ENCODE measurements at places on chromosomes 2 and 18. TPM values are rescaled to one million over a fixed set of nuclear protein-coding genes. Genes with fewer than 3 reads are reported as not detected.
A peak's percentile ranks its signal among the peaks of the same experiment; 100 is the strongest.

The RAMP1 gene
- total RNA-seq, result 0.77 TPM

The GLB1L gene
- 4.8 TPM for total RNA-seq

The SLC9A4 gene
- total RNA-seq, result 0.10 TPM

GRCh38 chr18:77059294-77059916 lies 73.2 kb downstream of the MBP start:
- no peak overlapping the region for H3K4me3 ChIP-seq
- peaks cover 85% of the 10 kb centered on the region for H3K4me1 ChIP-seq
- H3K27me3 ChIP-seq, result no peaks in the 10 kb centered on the region
- peaks cover 25% of the 10 kb centered on the region for H3K36me3 ChIP-seq
- peak; percentile 57 for DNase-seq
- H3K27ac ChIP-seq, result peak overlapping the region; percentile 65

DNA sequence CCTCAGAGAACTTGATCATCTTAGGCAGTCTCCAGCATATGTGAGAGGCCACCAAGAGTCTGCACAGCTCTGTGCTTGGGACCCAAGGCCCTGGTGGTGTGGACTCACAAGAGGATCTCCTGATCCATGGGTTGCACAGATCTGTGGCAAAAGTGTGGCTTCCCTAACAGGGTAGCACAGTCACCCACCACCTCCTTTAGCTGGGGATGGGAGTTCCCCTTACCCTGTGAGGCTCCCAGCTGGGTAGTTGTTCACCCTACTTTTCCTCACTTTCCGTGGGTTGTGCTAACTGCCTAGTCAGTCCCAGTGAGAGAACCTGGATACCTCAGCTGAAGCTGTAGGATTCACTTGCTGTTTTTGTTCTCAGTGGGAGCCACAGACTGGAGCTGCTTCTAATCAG lies 123.7 kb downstream of the FTCDNL1 start:
- H3K27me3 ChIP-seq, result peaks cover 37% of the 10 kb centered on the region
- DNase-seq, result no peak
- no peak overlapping the region for H3K27ac ChIP-seq
- no peaks in the 10 kb centered on the region for H3K4me1 ChIP-seq

GRCh38 chr2:101704046-101704466 lies 6.5 kb downstream of the MAP4K4 start:
- H3K4me3 ChIP-seq, result peak overlapping the region; percentile 62
- H3K36me3 ChIP-seq, result peaks cover 10% of the 10 kb centered on the region
- H3K27me3 ChIP-seq, result no peaks in the 10 kb centered on the region
- DNase-seq, result peak; percentile 59

DNA sequence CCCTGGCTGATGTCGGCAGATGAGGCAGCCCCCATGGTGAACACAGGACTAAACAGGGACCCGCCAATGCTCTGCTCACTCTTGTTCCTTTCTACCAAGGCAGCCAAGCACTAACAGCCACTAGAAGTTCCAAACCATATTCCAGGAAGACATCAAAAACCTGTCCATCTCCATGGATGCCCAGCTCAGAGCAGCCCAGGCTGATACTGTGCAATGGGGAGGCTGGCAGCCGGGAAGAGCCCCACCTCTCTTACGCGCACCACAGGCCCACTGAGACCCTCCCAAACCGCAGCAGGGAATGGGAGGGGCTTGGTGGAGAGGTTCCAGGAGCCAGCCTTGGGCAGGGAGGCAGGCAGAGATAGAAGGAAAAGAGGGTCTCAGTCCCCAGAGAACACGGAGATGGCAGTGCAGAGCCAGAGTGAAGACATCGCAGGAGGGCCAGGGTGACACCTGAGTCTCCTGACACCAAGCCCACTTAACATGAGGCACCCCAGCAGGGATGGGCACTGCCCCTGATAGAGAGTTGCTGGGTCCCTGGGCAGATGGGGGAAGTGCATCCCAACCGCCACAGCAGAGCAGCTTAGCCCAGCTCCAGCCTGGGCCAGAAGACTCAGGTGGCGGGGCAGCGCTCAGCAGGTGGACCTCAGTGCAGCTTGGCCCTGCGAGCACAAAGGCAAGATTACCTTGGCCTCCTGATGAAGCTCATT lies 3.4 kb downstream of the HS6ST1 start:
- H3K4me3 ChIP-seq, result no peak overlapping the region
- H3K27me3 ChIP-seq, result no peaks in the 10 kb centered on the region
- peaks cover 37% of the 10 kb centered on the region for H3K4me1 ChIP-seq
- H3K27ac ChIP-seq, result no peak overlapping the region
- peak; percentile 6 for DNase-seq

- no peak for DNase-seq
- H3K4me3 ChIP-seq, result no peak overlapping the region
- peaks cover 5% of the 10 kb centered on the region for H3K27me3 ChIP-seq
- no peaks in the 10 kb centered on the region for H3K36me3 ChIP-seq
- H3K27ac ChIP-seq, result no peak overlapping the region
- no peaks in the 10 kb centered on the region for H3K4me1 ChIP-seq
Measured at GRCh38 chr2:172924097-172924660, 151.5 kb upstream of the MAP3K20 start.

- H3K27ac ChIP-seq, result no peak overlapping the region
- no peak for DNase-seq
- no peaks in the 10 kb centered on the region for H3K36me3 ChIP-seq
- no peaks in the 10 kb centered on the region for H3K4me1 ChIP-seq
- H3K4me3 ChIP-seq, result no peak overlapping the region
- no peaks in the 10 kb centered on the region for H3K27me3 ChIP-seq
Measured at GRCh38 chr2:59322005-59322404, 1080.9 kb upstream of the FANCL start.

DNA sequence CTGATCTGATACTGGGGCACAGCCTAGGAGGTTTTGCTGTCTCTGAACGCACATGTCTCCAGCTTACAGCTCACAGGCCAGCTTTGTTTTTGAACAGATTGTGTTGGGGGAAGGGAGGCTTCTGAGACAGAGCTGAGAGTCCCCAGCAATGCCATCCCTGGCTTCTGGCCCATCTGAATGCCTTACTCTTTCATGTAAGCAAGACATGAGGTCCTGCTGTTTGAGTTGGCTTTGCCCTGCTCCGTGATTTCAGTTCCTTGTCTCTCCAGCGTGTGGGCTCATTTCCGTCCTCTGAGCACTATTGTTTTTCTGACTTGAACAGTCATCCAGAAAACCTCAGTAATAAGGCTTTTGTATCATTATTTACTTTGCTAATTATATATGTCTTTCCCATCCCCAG lies 194.9 kb upstream of the TNP1 start:
- no peak overlapping the region for H3K27ac ChIP-seq
- no peaks in the 10 kb centered on the region for H3K36me3 ChIP-seq
- peaks cover 4% of the 10 kb centered on the region for H3K27me3 ChIP-seq
- H3K4me3 ChIP-seq, result no peak overlapping the region
- no peak for DNase-seq
